Cerebellar nuclear complex (tissue), 1 donor: ENCODE measurements at places on chromosomes 1 and 21.

GRCh38 chr1:164137273-164137925 is 421.6 kb upstream of the PBX1 start:
- DNase-seq = no peak

DNA sequence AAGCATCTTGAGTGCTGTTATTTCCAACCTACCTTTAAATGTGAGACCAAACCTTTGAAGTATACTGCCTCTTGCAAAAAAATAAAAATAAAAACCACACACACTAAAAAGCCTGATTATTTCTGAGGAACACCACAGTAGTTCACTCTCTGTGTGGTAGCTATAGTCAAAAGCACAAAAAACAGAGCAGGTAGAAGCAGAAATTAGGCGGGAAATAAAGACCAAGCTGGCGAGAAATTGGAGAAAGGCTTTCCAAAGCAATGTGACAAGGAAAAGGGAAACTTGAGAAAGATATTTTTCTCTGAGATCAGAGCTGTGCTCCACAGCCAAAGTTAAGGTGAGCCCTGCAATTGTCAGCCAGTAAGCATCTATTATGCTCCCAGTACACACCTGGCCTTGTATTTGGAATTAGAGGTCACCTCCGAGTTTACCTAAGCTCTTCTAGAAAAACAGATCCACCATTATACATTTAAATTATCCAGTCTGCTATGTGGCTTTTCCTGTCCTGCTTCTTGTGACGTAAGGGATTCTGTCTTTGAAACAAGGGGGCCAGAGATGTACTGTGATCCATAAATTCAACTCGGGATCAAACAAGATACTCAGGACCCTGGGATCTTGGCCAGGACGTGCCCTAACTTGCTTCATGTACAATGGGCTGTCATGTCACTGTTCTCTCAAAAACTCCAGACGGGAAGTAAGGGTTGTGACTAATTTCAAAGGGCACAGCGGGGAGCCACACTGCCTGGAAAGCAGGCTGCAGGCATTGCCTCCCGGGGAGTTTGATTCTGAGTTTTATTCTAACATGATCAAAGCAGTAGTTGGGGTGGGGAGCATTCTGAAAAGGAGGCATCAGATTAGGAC is 39.8 kb upstream of the RAB4A start:
- DNase-seq = no peak

GRCh38 chr1:202661136-202661845 is 49.0 kb downstream of the SYT2 start:
- peak; percentile 94 for DNase-seq

DNA sequence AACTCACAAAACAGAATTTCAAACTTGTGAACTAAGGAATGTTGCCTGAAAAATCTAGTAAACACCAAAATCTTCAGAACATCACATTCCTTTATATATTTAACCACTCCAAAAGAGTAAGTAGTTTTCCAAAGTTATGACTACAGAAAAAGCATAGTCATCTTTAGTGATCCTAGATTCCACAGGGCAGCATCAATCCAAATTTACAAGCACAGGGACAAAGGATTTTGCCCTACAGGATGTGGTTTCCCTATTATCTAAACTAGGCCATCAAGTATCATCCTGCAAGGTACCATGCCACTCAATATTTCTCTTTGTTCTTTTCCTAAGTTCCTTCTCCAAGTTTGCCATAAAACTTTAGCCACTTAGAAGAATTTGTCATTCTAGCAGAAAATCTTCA is 33.0 kb downstream of the COP1 start:
- DNase-seq = no peak

- no peak for DNase-seq
These were observed 179.3 kb downstream of the ZC3H11B start for GRCh38 chr1:219433496-219434131.

DNA sequence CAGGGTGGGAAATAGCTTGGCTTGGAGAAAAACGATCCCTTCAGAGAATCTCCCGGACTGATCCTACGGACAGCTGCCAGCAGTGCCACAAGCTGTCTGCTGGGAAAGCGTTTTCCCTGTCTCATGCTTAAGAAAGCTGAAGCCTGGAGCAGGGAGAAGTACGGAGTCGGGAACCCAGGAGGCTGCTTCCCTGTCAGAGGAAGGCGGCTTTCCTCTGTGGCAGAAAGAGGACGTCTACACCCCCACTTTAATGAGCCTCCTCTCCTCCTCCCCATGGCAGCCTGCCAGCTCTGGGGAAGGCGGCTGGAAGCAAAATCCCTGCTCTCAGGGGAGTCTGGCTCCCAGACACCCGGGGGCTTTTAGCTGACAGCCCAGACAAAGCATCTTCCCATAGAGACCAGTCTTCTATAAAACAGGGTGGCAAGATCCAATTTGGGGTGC is 7.3 kb downstream of the KIF21B start:
- DNase-seq = no peak

- no peak for DNase-seq
These were observed 54.9 kb downstream of the AK5 start for GRCh38 chr1:77336729-77337128.

- DNase-seq = no peak
These were observed 13.4 kb downstream of the ENTREP3 start for GRCh38 chr1:155241841-155242264.

- no peak for DNase-seq
These were observed 1.7 kb upstream of the RASAL2 start for GRCh38 chr1:178091986-178092745.

DNA sequence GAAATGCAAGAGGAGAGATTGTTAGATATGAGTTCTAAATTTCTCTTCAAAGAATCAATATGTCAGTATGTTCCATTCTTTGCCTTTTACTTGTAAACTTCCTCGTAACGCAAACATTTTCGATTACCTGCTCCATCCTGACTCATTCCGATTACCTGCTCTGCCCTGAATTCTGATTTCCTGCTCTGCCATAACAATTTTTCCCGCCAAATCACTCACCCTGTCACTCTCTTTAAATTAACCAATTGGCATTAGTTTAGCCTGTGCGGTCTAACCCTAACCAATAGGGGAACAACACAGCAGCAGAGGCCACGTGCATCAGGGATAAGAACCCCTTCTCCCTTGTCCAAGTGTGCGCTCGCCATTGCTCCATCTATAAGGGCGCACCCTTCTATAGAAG is 25.0 kb upstream of the CBR3 start:
- no peak for DNase-seq

GRCh38 chr1:43924516-43924915 is 9.1 kb upstream of the ARTN start:
- DNase-seq = no peak

- no peak for DNase-seq
These were observed 156.5 kb upstream of the VAMP3 start for GRCh38 chr1:7614576-7615074.

- DNase-seq = no peak
These were observed 26.8 kb downstream of the ALDH9A1 start for GRCh38 chr1:165671526-165671925.

DNA sequence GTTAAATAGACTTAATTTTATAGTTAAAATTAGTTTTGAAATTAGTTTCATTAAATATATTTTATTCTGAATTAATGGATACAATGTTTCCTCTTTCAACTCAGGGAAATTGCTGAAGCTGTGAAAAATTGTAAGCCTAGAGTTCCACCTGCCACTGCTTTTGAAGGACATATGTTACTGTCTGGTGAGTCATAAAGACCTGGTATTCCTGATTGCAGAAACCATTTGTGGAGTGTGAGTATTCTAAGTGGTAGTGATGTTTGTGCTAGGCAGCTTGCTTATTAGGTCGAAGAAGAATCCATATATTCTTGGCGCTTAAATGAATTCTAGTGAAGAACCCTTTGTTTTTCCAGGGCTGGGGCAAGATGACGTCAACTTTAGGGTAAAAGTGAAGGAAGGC is 34.0 kb downstream of the MTR start:
- DNase-seq = no peak

DNA sequence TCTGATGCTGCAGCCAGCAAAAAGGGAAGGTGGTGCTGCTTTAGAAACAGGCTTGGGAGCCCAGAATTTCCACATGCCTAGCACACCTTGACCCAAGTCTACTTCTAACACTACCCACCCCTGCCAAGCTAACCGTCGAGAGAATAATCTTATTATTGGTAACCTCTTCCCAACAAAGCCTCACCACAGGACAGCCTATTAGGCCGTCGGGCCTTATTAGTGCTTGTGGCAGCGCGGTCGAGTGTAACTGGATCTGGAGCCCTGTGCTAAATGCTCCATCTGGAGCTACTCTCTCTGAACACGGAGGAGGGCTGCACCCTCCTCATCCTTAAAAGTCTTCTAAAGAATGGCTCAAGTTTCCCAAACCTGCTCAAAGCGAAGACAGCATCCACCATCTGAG is 165.5 kb upstream of the NFIA start:
- DNase-seq = no peak

- no peak for DNase-seq
These were observed 52.5 kb downstream of the POU2F1 start for GRCh38 chr1:167273027-167273800.

DNA sequence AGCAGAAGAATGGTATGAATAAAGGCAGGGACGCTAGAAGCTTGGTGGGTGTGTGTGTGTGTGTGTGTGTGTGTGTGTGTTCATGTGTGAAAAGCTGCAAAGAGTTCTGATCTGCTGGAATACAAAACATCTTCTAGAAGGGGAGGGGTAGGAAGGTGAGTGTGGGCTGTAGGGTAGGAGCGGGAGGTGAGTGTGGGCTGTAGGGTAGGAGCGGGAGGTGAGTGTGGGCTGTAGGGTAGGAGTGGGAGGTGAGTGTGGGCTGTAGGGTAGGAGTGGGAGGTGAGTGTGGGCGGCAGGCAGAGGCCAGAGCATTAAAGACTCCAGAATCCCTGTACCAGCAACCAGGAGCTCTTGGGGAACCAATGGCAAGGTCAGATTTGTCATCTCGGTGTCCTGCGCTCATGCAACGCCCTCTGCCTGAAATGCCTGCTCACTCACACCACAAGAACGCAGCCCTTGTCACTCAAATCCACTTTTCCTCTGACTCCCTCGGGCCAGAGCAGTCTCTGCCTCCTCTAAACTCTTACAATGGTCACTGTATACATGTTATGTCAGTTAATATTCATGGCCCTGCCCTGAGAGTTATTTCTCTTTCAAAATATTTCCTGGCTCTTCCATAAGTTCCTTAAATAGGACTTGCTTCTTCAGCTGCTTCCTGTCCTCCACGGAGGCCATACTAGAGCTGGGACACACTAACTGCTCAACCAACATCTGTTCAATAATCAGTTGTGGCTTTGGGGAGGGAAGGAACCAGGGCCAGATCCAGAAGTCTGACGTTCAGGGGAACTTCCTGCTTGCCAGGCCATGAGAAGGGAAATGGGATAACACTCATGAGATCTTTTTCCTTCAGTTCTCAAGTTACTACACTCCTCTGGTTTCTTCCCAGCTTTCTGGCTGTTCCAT is 53.6 kb upstream of the ZNF644 start:
- no peak for DNase-seq

- DNase-seq = no peak
These were observed 166.5 kb downstream of the FAF1 start for GRCh38 chr1:50793521-50793920.

DNA sequence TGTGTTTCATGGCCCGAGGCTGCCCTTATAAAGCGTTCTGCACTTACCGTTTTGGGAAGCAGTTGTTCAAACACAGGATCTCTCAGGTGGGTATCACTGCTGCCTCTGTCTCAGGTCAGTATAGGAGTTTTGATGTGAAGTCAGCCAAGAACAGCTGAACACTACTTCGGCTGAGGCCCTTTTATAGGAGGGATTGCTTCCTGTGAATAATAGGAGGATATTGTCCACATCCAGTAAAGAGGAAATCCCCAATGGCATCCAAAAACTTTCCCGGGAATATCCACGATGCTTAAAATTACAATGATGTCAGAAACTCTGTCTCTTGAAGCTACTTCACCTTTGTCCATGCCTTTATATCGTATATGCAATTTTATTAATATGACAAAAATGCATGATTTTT is at the start of gene SELE:
Gene SELE (minus strand): TSS at position 156 of the 400 bp plus-strand sequence. CDS start 467 bp downstream, outside the sequence.
- no peak for DNase-seq

DNA sequence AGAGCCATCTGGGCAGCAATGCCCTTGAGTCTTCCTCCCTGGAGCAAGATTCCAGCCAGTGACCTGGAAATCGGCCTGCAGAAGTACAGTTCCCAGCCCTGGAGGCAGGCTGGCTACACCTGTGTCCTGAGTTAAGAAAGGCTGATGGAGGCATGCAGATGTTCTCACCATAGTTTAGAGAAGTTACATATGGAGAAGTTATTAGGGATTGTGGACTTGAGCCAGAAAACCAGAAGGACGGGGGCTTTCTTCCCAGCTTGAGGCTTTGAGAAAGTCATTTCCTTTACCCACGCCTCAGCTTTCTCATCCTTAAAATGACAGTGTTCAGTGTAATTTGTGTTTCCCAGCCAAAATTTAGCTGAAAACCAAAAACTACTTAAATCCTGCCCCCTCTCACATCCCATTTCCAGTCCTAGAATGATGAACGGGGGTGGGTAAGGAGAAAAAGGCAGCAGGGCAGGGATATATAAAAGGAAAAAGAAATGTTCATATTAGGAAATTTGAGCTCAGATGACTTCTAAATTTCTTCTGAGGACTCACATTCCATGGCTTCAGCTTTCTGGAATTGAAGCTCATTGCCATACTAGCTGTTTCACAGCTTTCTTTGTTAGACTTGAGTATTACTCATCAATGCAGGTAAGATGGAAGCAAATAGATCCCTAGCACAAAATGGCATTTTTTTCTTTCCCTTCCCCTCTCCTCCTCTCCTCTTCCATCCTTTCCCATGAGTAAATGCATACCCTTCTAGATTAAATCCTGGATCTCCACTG is 14.4 kb upstream of the C8B start:
- no peak for DNase-seq

DNA sequence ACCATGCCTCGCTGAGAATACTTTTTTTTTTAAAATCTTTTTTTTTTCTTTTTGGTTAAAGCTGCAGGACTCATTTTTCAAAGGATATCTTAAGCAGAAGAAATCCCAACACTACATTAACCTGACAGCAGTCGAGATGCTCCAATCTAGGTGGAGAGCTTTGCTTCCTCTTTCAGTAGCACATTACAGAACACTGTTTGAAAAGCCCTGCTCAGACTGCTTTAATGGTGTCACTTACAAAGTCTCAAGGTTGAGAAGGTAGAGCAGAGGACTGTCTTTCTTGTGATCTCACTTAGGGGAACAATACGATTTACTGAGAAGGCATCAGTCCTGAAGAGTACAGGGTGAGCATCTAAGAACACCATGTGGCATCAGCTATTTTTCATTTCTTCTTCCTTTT is 21.0 kb upstream of the CPLANE2 start:
- DNase-seq = no peak

- no peak for DNase-seq
These were observed 8.8 kb downstream of the IFNGR2 start for GRCh38 chr21:33411949-33412430.
